WTC11 (cell line): ENCODE measurements at places on chromosomes 7 and 10. TPM values are rescaled to one million over a fixed set of nuclear protein-coding genes. Genes with fewer than 3 reads are reported as not detected.
A peak's percentile ranks its signal among the peaks of the same experiment; 100 is the strongest.

DNA sequence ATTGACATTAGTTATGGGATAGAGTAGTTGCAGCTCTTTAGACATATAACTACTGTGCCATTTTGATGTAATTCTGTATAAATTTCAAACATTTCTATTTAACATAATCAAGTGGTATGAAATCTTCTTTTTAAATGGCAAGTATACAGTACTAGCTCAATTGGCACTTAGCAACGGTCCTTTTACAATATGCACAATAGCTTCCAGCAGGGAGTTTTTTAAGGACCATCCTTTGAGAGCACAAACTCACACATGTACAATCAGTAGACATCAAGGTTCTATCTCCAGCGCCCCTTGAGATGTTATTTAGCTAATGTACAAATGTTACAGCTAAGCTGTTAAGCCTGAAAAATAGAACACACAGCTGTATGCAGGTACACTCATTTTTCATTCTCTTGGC lies 480.7 kb downstream of the TFEC start:
- DNase-seq, result no peak

- no peak for DNase-seq
Observed at GRCh38 chr7:51477323-51477722, 160.7 kb upstream of the COBL start.

Gene RARRES2
- 193 to 230 TPM (median 197 TPM) in 3 replicates for total RNA-seq

Gene JAKMIP3
- 1.2 to 1.7 TPM (median 1.4 TPM) in 3 replicates for total RNA-seq

DNA sequence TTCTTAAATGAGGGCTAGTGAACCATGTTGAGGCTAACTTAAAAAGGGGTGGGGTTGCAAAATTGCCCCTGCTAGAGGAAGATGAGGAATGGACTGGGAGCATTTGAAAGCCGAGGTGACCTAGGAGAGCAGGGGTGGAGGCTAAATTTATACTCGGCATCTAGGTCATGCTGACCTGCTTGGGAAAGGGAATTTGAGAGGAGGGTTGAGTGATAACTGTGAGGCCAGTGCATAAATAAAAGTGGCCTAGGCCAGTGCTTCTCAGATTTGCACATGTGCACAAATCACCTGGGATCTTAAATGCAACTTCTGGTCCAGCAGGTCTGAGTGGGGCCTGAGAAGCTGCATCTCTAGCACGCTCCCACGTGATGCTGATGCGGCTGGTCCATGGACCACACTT lies 70.4 kb downstream of the CDK1 start:
- no peak for DNase-seq

DNA sequence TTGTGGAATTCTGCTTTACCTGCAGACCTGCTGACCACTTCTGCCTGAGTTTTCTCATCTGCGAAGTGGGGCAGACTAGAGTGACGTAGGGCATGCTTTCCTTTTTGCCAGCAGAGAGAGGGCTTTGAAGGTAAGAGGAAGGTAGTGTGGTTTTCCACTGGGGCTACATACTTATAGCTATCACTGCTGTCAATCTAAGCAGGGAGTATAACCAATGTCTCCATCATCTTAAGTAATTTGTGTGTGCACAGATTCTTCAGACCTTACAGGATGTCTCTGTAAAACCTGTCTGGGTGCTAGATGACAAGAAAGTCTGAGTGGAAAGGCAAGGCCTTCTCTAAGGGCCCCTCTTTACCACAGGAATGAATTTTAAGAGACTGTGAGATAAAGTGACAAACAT lies 106.8 kb downstream of the RBM20 start:
- no peak for DNase-seq

DNA sequence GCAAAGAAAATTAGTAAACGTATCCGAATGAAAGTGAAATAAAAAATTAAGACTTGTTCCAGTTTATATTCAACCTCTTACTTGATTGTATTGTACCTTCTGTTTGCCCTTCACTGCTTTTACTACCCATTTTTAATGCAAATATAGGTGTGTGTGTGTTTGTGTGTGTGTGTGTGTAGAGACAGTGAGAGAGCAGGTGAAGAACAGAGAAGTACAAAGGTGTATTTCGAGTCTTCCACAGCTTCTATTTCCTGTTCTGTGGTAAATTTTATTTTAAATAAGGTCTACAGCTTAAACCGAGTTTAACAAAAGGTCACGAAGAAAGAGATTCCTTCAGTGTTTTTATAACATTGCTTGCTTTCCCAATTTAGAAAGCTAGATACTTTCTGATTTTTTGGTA lies 12.7 kb upstream of the SVIL start:
- no peak for DNase-seq

Gene TAS2R4
- 0.41 to 1.1 TPM (median 0.72 TPM) in 3 replicates for total RNA-seq

Gene SFMBT2
- total RNA-seq, result 10.9 to 14.3 TPM (median 12.0 TPM) in 3 replicates

DNA sequence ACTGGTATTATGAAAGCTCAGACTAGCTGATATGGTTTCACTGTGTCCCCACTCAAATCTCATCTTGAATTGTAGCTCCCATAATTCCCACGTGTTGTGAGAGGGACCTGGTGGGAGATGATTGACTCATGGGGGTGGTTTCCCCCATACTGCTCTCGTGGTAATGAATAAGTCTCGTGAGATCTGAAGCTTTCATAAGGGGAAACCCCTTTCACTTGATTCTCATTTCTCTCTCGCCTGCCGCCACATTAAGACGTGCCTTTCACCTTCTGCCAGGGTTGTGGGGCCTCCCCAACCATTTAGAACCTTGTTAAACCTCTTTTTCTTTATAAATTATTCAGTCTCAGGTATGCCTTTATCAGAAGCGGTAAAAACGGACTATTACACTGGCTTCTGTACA lies 40.3 kb downstream of the COL13A1 start:
- DNase-seq, result no peak

DNA sequence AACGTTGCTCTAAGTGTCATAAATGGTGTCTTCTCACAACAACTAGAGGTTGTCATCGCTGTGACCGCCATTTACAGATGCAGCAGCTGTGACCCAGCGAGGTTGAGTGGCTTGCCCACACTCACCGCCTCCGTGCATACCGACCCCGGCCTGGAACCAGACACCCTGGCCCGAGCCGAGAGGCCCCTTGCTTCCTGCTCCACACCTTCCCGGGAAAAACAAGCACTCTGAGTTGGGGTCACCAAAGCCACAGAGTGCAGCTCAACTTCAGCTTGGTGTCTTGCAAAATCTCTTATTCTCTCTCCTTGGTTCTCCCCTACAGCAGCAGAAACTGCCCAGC lies 115.7 kb upstream of the PPP2R2D start:
- DNase-seq, result no peak

- peak; percentile 56 for DNase-seq
Observed at GRCh38 chr7:100400656-100401055, 27.4 kb downstream of the PILRA start.

DNA sequence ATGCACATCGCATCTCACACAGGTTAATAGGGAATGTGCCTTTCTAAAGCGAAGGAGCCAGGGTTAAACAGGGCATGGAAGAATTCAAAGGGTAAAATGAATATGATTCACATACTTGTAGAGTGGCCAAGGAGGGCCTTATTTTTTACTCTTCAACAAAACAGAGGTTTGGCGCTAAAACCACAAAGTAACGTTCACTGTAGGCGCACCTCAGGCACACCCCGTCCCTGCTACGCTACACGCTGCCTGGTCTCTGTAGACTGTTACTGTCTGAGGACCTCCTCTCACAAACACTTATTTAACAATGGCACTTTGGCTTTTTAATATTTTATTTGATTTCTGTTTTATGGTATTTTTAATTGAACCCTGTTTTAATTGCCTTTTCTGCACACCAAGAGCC lies 462.1 kb upstream of the GALNT17 start:
- DNase-seq, result no peak

DNA sequence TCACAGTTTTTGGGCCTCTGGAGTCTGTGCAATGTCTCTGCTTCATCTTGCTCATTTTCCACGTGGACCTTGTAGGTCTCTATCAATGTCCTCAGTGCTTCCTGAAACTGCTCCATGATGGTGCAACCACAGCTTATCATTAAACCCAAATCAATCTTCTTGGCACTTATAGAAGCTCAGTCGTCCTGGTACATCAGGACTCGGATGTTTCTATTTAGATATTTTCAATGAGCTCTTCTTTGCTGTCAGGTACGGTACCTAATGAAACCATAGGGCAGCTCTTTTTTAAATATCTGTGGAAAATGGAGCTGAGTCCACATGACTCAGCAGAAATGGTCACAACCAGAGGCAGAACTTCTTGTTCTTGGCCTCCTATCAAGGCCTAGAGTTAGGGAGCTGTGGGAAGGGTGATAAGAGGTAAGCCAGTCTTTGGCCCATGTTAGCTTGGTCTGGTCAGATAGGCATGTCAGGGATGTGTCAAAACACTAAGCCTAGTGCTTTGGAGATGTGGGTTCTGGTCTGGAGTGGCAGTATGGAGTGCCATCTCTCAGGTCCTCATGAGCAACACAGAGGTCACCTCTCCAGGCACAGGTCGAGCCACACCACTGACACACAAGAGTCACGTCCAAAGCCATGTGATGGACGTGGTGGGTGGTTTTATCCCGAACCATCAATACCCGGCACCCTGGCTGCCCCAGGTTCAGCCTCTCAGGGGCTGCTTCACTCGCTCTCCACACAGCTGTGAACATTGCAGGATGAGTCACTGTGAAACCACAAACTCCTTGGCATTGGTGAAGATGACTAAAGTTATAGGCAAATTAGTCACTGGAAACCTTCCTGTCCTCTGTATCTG lies 87.0 kb downstream of the TBXAS1 start:
- DNase-seq, result no peak

DNA sequence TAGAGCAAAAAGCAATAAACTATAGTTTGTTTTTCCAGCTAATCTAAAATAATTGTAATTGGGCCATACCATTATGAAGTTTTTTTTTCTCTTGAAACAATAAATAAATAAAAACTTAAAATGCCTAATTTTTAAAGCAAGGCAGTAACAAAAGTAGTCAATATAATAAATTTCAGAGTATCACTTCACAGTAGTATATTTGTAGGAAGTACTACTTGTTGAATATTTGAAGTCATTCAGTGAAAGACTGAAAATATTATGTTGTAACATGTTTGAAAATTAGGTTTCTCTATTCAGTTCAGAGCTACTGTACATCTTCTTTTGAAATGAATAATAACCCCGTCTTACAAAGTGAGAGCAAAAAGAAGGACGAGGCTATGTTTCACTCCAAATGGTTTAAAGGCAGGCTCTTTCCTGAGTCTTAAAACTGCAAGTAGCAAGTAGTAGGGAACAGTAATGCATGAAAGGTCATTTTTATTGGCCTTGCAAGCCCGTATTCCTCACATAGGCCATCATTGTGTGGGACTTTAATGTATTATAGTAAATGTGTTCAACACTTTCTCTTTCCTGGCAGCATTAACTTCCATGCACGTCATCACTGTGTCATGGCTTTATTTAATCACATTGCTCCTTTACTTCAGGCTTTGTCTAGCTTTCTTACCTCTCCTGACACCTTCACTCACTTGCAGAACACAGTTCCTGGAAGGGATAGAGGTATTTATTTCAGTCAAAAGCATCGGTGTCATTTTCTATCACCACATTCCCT lies 141.4 kb downstream of the VTI1A start:
- no peak for DNase-seq
